ENCODE measurements at places on chromosomes 5 and 9. TPM values are rescaled to one million over a fixed set of nuclear protein-coding genes. Genes with fewer than 3 reads are reported as not detected.

Gene SLC25A2
- total RNA-seq, result 0.69 TPM

Gene IFNA13
- not detected for total RNA-seq

DNA sequence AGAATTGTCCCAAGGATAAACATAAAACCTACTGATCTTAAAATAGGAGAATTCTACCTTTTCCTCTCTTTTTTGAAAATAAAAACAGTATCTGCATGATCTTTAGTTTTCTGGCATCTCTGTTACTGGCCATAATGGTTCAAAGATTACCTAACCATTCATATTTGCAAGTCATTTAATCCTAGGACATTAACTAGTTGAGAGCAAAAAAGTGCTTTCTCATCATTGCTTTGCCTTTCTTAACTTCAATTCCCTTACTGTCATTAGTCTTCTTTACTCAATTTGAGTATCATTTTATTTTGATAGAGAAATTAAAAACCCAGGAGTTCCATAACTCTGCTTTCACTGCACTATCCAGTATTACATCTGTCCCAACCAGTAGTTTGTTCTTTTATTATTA, 68.6 kb downstream of the RFX3 start:
- no peaks in the 10 kb centered on the region for H3K4me1 ChIP-seq
- peaks cover 1% of the 10 kb centered on the region for H3K36me3 ChIP-seq
- no peaks in the 10 kb centered on the region for H3K27me3 ChIP-seq
- DNase-seq, result no peak
- no peak overlapping the region for H3K4me3 ChIP-seq

GRCh38 chr5:158461240-158461854, 602.4 kb upstream of the CLINT1 start:
- peak overlapping the region; percentile 64 for H3K27ac ChIP-seq
- no peak for DNase-seq
- H3K4me3 ChIP-seq, result no peak overlapping the region
- H3K36me3 ChIP-seq, result no peaks in the 10 kb centered on the region
- peaks cover 2% of the 10 kb centered on the region for H3K4me1 ChIP-seq
- H3K27me3 ChIP-seq, result no peaks in the 10 kb centered on the region

- H3K36me3 ChIP-seq, result no peaks in the 10 kb centered on the region
- no peaks in the 10 kb centered on the region for H3K27me3 ChIP-seq
- H3K4me1 ChIP-seq, result no peaks in the 10 kb centered on the region
- DNase-seq, result no peak
- no peak overlapping the region for H3K27ac ChIP-seq
These were observed 179.3 kb downstream of the ENC1 start for GRCh38 chr5:74461251-74461650.

GRCh38 chr5:153523211-153523610, 32.7 kb downstream of the GRIA1 start:
- no peaks in the 10 kb centered on the region for H3K36me3 ChIP-seq
- no peak overlapping the region for H3K27ac ChIP-seq
- H3K4me3 ChIP-seq, result no peak overlapping the region
- H3K4me1 ChIP-seq, result peaks cover 9% of the 10 kb centered on the region
- DNase-seq, result no peak

GRCh38 chr5:159713773-159714172, 202.5 kb upstream of the ADRA1B start:
- no peaks in the 10 kb centered on the region for H3K36me3 ChIP-seq
- H3K27ac ChIP-seq, result no peak overlapping the region
- no peaks in the 10 kb centered on the region for H3K27me3 ChIP-seq
- no peak overlapping the region for H3K4me3 ChIP-seq
